NCI-H345 (cell line): ENCODE measurements at places on chromosomes 1 and 21.

DNA sequence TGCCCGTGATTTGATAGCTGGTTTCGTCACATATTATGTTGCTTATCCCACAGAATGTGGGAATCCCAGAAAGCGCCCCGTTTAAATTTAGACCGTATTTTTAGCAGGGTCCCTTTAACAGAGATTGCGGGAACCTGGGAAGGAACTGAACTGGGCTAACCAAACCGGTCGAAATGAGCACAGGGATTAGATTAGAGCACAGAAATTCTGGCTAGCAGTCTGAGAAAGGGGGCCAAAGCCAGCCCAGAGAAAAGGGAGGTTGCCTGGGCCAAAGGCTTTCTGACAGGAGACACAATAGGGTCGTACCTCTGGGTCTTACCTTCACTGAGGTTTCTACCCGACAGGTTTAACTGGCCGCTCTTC is 327 bp downstream of the LRRC40 start:
- no peak for DNase-seq

GRCh38 chr1:106910798-106911197 is 145.7 kb upstream of the PRMT6 start:
- no peak for DNase-seq

GRCh38 chr1:19605967-19606366 is 38.1 kb upstream of the NBL1 start:
- DNase-seq = no peak

DNA sequence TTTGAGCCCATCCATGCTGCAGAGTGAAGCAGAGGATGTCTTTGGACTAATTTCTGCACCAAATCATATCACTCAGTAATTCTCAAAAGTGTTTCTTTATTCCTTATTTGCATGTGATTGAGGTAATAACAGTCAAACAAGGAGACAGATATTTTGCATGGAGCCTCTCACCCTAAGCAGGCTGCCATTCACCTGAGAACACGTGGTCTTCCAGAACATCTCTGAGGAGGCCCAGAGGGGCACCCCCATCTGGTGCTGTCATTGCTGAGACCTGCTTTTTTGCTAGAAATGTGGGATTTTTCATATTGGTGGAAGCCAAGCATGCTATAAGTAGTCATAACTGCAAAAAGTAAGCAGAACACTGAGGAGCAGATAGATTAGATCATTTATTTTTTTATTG is 7.7 kb downstream of the SLC37A1 start:
- no peak for DNase-seq

DNA sequence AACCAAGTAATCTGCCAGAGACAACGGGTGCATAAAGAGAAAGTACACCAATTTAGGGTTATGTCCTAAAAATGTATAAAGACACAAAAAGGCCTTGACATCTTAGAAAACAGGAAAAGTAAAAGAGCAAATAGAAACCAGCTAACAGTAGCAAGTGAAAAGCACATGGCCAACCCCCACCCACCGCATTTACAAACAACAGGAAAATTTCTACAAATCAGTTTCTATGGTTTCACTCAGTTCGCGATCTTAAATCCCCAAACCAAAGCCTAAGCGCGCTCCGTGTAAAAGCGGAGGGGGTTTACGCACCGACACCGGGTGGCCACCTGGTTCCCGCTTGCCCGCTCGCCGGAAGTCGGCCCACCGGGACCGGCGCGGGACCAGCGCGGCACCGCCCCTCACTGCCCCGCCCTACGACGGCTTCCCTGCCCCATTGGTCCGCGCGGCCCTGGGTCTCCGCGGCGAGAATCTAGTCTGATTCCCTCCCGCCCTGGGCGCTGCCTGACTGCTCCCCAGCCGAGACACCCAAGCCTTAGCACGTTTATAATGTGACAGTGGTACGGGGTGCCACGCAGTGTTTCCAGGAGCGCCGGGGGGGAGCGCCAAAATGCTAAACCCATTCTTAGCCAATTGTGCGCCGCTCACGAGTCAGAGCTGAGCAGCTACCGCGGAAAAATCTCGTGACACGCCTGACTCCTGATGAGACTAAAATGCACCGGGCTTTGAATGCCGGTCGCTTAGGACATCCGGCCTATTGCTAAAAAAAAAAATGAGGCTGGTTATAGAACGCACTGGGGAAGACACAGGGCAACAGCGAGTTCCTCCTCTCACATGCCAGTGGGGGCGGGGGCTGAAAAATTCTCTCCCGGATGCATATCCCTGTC is at the start of gene GART:
Gene GART, minus strand, starts transcription at position 362 of the 884 bp plus-strand sequence. CDS start 2,802 bp downstream, outside the sequence.
- peak; percentile 93 for DNase-seq

DNA sequence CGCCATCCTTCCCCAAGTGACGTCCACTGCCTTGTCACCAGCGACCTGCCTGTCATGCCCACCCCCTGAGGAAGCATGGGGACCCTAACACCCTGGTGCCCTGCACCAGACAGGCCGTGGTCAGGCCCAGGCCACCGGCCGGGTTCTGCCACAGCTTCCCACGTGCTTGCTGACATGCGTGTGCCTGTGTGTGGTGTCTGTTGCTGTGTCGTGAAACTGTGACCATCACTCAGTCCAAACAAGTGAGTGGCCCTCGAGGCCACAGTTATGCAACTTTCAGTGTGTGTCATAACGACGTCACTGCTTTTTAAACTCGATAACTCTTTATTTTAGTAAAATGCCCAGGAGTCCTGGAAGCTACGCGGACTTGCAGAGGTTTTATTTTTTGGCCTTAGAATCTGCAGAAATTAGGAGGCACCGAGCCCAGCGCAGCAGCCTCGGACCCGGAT is 8.5 kb upstream of the CTRC start:
- no peak for DNase-seq

- no peak for DNase-seq
Observed at GRCh38 chr1:53625049-53625448, 113.9 kb downstream of the GLIS1 start.

GRCh38 chr1:214363386-214363785 is 82.4 kb downstream of the SMYD2 start:
- no peak for DNase-seq

DNA sequence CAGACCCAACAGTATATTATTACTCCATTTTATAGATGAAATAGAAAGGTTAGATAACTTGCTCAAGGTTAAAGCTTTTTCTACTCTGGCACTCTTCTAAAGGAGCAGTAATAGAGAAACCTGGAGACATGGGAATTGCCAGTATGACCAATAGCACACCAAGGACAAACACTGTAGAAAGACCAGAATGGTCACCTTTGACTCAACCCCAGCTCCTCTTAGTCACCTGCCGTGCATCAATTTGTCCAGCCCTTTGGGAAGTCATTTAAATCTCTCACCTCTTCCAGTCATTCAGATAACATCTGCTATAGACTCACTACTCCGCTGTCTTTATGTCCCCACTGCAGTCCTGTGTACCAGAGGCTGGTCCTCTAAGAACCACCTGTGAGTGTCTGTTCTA is 23.9 kb upstream of the SLC44A3 start:
- no peak for DNase-seq

- peak; percentile 46 for DNase-seq
Observed at GRCh38 chr1:196148367-196148970, 459.8 kb downstream of the KCNT2 start.

GRCh38 chr21:16071092-16071491 is 341.3 kb downstream of the USP25 start:
- no peak for DNase-seq

DNA sequence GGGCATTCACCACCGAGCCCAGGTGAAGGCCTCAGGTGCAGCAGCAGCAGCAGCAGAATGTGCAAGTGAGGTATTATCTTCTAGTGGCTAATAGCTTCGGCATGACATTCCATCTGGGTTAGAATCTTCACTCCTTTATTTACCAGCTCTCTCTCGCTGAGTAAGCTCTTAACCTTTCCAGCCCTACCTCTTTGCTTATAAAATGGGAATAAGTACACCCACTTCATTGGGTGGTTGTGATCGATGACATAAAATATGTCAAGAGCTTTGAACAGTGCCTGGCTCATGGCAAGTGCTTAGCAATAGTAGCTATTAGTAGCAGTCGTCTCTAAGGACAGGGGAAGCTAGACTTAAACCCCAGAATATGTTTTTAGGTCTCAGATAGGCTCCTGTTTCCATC is 149.5 kb downstream of the NOS1AP start:
- peak; percentile 17 for DNase-seq

DNA sequence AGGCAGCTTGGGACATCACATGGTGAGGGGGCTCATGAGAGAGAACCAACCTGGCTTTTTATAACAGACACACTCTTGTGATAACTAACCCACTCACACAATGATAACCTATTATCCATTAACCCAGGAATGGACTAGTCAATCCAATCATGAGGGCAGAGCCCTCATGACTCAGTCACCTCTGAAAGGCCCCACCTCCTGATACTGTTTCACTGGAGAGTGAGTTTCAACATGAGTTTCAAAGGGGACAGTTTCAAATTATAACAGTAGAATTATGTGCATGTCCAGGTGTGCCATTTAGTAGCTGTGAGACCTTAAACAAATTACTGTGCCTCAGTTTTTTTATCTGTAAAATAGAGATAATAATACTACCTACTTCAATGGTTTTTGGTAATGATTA is 47.6 kb upstream of the PPP2R5A start:
- no peak for DNase-seq

DNA sequence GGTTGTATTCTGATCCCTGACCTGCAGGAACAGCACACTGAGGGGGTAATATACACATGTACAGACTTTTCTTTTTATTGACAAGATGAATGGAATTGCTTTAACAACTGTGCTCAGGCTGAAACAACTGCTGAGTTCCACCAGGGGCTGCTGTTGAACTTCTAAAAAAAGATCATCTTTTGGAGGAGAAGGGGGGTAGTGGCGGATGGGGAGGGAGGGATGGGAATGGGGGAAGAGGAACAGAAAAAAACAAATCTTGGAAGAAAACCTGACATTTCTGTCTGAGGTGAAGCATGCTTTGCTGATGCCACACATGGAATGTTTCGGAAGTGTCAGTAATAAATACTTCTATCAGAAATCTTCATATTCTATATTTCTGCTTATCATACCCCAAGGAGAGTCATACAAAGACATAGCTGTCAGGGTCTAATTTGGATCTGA is 75.0 kb downstream of the RWDD3 start:
- DNase-seq = peak; percentile 67

- DNase-seq = no peak
Observed at GRCh38 chr1:166089804-166090203, 77.0 kb downstream of the FAM78B start.

DNA sequence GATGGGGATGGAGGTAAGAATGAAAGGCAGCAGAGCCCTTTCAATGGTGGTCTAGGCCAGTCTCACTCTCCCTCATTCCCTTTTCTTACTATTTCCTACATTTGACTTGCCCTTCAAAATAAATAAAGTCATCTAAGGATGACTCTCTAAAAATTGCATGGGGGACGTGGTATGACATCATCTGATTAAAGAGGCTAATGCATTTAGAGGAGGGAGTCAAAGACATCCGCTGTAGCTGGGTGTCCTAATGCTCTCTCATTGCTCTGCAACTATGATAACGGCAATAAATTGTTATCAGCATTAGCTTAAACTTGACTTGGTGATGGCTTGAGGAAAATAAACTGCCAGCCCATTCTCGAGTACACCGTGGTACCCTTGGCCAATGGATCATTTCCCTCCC is 225.6 kb upstream of the PBX1 start:
- no peak for DNase-seq

DNA sequence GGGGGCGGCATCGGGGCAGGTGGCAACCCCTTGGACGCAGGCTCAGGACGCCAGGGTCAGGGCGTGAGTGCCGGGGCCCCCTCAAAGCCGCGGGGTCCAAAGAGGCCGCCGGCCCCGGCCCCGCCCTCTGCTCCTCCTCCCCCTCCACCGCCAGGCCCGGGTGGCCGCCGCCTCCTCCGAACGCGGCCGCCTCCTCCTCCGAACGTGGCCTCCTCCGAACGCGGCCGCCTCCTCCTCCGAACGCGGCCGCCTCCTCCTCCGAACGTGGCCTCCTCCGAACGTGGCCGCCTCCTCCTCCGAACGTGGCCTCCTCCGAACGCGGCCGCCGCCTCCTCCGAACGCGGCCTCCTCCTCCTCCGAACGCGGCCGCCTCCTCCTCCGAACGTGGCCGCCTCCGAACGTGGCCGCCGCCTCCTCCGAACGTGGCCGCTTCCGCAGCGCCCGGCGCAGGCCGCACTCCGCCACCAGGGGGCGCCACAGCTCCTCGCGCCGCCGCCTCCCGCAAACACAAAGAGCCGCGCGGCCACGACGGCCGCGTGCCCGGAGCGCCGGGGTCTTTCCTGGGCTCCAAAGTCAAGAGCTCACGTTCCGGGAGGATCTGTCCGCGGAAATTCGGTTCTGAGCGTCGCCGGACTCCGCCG is 19.3 kb upstream of the SAMD11 start:
- peak; percentile 76 for DNase-seq

GRCh38 chr1:3858231-3858981 is 1.1 kb downstream of the DFFB start:
- peak; percentile 37 for DNase-seq

DNA sequence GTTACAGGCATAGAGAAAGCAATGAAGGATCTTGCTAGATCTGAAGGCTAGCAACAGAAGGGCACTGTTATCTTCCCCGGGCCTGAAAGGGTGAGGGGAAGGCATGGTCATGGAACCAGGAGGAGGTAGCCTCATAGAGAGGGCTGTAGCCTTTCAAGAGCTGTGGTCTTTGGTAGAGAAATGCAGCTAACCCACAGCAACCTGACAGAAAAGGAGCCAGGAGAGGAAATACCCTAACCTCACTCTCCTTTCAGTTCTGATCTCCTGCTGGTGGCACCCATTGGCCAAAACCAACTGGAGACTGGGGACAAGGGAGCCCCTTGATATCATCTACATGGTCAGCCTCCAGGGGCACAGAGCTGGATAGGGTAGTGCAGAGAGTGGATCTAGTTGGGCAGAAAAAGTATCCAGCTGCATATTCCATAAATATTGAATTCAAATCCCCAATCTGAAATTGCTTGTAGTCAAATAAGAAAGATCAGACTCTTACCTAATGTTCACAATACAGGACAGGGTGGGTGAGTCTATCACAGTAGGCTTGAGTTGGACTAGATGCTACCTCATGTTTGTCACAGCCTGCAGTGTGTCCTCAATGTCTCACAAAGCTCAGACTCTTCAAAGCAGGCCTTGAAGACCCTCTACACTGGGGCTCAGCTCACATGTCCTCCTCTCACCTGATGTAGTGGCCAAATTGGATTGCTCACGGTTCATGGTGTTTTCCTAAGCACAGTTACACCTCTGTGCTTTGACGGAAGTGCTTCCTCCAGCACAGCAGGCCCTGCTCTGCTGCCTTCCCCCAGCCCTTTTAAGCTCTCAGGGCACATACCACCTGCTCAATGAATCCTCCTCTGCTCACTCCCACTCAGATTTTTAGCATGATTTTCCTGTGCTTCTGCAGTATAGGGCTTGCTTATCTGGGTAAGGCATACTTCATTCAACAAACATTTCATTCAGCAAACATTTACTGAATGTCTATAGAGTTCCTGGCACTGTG is 74.1 kb upstream of the JUN start:
- no peak for DNase-seq
